ENCODE measurements at places on chromosomes 6 and 20.

DNA sequence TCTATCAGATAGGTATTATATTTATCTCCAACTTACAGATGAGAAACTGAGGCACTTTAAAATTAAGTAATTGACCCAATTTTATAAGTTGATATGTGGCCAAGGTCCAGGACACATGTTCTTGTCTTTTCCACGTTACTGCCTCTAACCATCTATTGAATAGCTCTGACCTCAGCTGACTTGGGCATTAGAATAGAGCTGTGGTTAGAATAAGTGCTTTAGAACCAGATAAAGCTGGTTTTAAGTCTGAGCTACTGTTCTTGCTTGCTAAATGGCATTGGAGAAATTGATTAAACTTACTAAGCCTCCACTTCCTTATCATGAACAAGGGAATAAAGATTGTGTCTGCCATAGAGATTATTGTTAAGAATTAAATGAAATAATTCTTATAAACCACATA lies 147.8 kb upstream of the DTNBP1 start:
- no peak for DNase-seq

GRCh38 chr6:148548749-148549140 lies 198.1 kb upstream of the UST start:
- DNase-seq = no peak

DNA sequence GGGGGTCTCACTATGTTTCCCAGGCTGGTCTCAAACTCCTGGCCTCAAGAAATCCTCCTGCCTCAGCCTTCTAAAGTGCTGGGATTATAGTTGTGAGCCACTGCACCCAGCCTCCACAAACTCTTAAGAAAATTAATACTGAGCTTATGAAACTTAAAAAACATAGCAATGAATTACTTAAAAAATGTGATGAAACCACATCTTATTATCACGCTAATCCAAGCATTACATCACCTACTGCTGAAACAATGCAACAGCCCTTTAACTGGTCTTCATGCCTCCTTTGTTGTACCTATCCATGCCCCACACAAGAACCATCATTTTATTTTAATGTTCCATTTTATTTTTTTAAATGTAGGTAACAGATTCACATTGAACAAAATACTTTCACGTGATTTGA lies 24.9 kb downstream of the SESN1 start:
- no peak for DNase-seq

GRCh38 chr6:152948150-152948768 lies 34.6 kb downstream of the FBXO5 start:
- DNase-seq = no peak

GRCh38 chr6:168290095-168290494 lies 29.5 kb downstream of the DACT2 start:
- DNase-seq = no peak

GRCh38 chr6:110284855-110285254 lies 73.3 kb downstream of the METTL24 start:
- DNase-seq = no peak

GRCh38 chr20:37308086-37309050 lies 18.9 kb downstream of the MANBAL start:
- peak; percentile 92 for DNase-seq

- no peak for DNase-seq
Observed at GRCh38 chr6:148082696-148083095, 259.9 kb upstream of the SASH1 start.

DNA sequence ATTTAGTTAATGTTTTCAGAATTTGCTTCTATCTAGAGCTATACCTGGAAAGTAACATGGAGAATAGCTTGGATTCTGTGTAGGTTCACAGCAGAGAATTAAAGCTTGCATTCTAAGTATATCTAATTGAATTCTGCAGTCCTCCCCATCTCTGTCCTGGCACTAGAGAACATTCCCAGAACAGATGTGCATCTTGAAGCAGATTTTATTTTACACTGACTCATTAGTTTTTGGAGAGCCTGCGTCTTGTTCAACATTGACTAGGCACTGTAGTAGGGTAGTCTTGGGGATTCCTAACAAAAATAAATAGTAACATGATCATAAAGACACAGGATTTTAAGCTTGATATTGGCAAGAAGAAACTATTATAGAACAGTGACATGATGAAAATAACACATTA lies 36.2 kb upstream of the BAG2 start:
- DNase-seq = no peak

DNA sequence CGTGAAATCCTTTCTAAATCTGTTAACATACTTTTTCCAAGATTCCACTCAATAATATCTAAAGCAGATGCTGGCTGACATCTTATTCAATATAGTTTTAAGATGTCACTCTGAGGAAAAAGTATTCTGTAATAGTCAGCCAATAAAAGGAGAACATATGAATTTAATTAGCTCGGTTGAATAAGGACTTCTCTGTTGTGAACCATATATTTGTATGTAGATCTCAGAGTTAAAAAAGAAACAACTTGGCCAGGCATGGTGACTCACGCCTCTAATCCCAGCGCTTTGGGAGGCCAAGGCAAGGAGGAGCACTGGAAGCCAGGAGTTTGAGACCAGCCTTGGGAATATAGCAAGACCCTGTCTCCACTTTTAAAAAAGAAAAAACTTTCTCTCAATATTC lies 7.4 kb upstream of the CD24 start:
- no peak for DNase-seq

DNA sequence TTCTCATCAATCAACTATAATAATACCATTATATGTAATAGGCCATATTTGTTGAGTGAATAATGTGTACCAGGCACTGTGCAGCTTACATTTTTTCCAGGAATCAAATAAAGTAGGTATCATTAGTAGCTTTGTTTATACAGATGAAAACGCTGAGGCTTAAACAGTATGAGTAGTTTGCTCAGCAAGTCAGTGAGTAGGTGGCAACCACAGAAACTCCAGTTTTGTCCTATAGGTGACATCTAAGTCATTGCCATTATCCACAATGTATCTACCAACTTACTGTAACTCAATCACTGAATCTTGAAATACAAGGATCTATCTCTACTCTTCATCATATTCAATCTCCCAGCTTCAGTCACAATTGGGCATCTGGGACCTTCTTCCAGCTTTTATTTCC lies 29.8 kb upstream of the TPBG start:
- no peak for DNase-seq

GRCh38 chr6:163355426-163355991 lies 59.0 kb upstream of the QKI start:
- no peak for DNase-seq

DNA sequence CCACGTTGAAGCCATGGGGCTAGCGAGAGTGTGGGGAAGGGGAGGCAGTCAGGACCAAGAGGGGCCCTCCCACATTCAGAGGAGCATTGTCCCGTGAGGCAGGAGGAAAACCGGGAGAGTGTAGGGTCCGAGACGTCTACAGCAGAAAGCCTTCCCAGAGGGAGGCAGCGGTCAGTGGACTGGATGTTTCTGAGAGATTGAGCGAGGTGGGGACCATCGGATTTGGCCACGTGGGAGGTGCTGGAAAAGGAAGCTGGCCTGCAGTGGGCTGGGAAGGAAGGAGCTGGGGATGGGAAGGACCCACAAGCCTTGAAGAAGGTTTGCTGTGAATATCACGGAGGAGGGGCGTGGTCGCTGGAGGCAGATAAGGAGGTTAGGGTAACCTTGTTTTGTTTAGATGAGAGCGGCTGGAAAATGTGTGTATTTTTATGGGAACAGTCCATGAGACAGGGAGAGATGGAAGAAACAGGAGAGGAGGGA lies 119.0 kb upstream of the RNF24 start:
- DNase-seq = no peak

DNA sequence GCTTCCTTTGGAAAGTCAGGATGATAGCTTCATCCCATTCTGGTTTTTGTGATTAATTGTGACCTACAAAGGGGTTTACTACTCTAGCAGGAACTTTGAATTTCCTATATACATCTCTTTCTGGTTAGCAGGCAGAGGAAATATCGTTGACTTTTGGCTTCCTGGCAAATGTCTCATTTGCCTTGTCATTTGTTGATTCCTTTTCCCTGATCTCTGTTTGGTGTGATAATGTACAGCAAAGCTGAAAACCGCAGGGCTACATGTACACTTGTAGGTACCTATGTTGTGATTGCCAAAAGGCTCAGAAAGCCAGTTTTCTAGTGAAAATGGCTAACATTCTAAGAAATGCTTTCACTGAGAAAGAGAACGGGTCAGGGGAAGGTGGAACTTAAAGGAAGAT lies 44.3 kb downstream of the TOP1 start:
- DNase-seq = no peak

DNA sequence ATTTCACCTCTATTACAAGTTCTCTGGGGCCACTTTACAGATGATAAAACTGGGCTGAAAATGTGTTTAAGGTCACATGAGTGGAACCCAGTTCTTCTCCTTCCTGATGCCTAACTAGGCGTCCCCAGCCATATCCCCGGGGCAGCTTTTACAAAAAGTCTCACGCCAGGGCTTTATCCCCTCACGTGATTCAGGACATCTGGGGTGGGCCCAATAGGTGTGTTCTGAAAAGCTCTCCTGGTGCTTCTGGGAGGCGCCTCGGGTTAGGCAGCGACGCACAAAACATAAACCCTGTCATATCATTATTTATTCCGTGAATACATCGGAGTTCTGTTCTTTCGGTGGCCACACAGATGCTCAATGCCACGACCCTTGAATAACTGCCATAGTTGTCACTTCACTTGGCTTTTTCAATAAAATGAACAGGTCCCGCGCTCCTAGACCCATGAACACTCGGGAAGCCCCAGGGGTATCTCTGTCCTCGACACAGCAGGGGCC lies 32.1 kb downstream of the SF3B5 start:
- no peak for DNase-seq

GRCh38 chr20:49339123-49339522 lies 61.3 kb upstream of the ZNFX1 start:
- no peak for DNase-seq

DNA sequence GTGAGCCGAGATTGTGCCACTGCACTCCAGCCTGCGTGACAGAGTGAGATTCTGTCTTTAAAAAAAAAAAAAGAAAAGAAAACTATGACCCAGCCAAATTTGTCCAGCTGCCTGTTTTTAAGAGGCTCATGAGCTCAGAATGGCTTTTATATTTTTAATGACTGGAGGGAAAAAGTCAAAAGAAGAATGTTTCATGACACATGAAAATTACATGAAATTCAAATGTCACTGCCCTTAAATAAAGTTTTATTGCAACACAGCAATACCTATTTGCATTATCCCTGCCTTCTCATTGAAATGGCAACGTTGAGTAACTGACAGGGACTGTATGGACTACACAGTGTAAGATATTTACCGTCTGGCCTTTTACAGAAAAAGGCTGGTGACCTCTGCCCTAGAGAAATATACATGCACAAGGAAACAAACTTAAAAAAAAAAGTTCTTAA lies 11.4 kb downstream of the SENP6 start:
- DNase-seq = no peak

GRCh38 chr6:156776840-156777576 lies at the start of gene ARID1B:
Gene ARID1B, plus strand, starts transcription at chr6:156777378. Its CDS starts 303 bp downstream, at chr6:156777681.
- peak; percentile 69 for DNase-seq

GRCh38 chr6:1910621-1911407 lies 301.1 kb downstream of the FOXC1 start:
- DNase-seq = no peak

- DNase-seq = no peak
Observed at GRCh38 chr20:58237318-58238132, 9.1 kb upstream of the ANKRD60 start.

GRCh38 chr6:79461205-79461604 lies 76.0 kb downstream of the LCA5 start:
- no peak for DNase-seq

GRCh38 chr6:14429396-14429795 lies 311.8 kb downstream of the CD83 start:
- DNase-seq = no peak

DNA sequence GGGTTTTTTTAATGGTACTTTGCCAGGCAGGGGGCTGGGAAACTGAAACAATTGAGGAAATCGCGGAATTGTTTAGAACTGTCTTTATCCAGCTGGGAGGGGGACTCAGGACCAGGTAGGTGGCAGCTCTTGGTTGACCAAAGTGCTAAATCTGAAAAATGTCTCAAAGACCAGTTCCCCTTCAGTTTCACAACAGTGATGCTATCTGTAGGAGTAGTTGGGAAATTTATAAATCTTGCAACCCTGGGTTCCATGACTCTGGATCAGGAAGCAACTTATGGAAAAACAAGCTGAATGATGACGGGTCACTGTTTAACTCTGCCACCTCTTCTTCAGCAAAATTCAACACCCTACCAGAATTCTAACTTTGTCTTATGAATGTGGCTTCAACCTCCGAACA lies 99.7 kb downstream of the FAM50B start:
- no peak for DNase-seq

DNA sequence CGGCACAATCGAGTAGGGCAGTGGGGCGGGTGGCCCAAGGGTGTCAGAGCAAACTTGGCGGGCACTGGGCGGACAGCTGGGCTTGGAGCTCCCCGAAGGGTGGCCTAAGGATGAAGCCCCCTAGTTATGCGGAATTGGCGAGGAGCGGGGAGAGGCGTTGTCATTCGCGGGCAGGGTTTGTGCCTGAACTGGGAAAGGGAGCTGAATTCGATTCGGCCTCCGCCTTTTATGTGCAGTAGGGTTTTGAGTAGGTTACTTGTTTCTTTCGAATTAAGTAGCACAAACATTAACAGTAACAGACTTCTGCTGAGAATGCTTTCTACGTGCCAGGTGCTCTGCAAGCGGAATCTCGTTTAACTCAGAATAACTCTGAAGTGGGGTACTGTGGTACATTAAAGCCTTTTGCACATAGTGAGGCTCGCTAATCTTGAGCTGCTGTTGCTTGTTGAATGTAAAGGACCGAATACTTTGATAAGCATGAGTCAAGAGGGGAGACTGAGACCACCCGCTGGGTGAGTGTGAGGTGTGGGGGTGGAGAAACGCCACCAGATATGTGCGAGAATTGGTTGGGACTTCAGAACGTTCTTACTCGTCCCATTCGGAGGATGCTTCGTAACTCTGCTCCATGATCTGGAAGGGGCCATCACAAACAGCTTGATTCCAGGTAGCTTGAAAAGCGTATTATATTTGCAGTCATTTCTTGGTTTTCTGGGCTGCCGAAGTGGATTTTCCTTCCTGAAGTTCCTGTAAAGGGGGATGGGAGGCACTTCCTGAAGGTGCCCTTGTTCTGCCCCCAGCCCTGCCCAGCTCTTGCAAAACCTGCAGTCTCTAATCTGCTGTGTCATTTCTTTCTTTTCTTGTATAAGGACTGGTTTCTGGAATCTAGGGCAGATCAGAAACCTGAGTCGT lies 833 bp downstream of the RAB5IF start:
- no peak for DNase-seq

DNA sequence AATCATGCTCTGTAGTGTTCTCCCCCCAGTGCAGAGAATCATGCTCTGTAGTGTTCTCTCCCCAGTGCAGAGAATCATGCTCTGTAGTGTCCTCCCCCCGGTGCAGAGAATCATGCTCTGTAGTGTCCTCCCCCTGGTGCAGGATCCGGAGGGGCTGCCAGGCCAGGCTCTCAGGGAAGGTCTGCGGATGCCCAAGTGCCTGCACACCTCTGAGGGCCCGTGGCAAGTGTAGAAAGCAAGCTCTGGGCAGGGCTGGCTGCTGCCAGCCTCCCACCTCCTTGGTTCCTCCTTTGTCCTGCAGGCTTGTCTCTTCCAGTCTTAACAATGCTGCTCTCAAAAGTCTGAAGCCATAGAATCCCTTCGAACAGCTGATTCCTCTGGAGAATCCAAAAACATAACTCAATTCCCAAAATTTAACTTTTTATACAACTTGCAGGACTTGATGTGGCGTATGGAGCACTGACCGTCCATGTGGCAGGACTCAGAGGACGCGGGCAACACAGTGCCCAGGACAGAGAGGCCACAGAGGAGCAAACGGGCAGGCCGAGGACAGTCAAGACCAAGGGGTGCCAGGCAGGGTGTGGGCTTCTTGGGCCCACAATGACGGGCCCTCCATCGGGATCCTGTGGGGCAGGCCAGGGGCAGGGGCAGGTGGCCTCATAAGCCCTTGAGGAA lies 44.6 kb upstream of the BHLHE23 start:
- no peak for DNase-seq
